ENCODE measurements at places on chromosomes 3 and 15.
A peak's percentile ranks its signal among the peaks of the same experiment; 100 is the strongest.

DNA sequence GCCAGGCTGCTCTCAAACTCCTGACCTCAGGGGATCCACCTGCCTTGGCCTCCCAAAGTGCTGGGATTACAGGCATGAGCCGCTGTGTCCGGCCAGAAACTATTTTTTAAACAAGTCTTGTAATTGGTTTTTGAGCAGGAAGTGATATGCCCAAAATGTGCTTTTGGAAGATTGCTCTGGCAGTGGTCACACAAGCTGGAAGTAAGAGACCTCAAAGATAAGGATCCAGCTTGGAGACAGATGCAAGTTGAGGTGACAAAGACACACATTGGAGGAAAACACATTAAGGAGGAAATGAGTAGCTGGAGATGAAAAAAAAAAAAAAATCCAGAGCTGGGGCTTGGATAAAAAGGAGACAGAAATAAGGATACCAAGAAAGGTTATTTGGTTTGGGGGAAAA, 6.3 kb downstream of the TM4SF18 start:
- DNase-seq: no peak

DNA sequence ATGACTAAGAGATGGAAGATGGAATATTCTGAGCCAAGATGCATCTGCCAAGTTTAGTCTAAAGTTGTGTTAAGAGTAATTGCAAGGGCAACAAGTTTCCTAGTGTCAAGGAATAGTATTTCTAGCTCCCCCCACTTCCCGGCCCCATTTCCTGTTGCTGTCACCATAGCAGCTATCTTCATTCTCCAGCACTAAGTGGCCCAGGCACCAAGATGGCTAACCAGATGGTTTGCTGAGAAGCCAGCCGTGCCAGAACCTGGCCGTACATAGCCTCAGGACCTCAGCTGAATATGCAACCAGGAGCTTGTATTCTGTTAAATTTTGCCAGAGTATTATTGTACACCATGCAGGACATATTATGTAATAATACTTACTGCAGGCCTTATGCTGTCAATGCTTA, 108.8 kb upstream of the UMPS start:
- peak; percentile 87 for DNase-seq

DNA sequence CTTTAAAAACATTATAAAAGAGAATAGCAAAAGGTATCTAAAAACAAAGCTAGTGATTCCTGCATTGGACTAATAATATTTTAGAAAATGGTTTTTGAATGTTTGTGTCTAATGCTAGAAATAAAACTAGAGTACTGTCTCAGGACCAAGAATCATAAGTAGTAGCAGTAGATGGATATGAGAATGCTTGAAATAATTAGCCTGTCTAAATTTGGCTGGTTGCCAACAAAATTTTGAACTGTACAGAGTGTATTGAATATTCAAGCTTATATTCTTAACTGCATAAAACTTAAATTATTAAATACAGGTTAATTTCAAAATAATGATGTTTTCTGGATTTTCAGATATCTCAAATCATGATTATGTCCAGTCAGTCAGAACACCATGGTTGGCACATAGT, 14.0 kb downstream of the ABHD5 start:
- DNase-seq: no peak

DNA sequence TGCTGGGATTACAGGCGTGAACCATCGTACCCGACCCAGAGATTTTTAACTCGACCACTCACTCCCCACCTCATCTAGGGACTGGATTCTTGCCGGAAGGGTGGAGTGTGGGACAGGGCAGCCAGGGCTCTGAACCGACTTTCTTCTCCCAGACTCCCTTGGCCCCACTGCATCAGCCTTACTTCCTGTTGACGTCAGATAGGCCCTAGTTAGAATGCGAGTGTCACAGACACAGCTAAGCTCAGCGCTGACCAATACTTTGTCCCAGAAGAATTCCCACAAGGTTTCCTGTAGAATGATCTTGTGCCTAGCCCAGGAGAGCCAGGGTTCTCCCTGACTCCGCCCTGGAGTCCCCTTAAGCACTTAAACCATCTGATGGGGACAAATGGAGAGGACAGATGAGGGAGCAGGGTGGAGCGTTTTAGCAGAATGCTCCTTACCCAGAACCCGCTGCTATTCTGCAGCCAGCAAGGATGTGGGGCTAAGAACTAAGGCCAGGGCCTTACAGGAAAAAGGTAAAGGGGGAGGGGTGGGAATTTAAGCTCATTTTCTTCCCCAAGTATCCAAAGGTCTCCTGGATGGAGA, 5.8 kb upstream of the TUSC2 start:
- DNase-seq: no peak

GRCh38 chr3:40691452-40691861, 166.7 kb downstream of the ZNF621 start:
- no peak for DNase-seq

GRCh38 chr15:58932710-58933280, 684 bp downstream of the SLTM start:
- no peak for DNase-seq

DNA sequence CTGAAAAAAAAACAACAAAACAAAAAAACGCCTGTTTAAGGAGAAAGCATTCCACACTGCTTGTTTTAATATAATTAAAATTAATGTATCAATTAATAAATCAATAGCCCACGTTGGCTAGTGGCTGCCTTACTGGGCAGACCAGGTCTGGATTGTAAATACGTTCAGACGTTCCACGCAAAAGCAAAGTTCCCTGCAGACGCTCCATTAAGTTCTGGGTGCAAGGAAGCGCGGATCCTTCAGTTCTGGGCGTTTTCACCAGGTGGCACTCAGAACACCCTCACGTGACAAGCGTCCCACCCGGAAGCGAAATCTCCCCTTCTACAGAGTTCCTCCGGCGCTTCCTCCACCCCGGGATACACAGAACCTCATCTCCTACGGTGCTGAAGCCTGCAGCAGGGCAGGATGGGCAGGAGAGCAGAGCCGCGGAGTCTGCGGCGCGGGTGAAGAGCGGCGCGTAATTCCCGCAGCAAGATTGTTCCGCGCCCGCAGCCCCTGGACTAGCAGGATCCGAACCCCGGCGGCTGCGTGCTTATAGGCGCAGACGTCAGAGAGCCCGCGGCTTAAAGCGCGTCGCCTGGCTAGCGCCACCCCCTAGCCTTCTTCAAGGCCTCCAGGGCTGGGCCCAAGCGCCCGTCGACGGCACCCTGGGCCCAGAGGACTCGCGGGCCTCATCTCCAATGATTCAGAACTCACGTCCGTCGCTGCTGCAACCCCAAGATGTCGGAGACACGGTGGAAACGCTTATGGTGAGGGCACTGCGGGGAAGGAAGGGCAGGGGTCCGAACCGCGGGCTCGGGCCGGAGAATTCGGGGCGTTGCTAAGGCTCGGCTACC, at the start of gene SLC25A38:
TSS of gene SLC25A38 (plus strand) at position 326 of the 836 bp plus-strand sequence. CDS start at position 681, 355 bp downstream.
- DNase-seq: peak; percentile 70

GRCh38 chr3:42711491-42712343, 9.1 kb upstream of the HHATL start:
- DNase-seq: no peak

DNA sequence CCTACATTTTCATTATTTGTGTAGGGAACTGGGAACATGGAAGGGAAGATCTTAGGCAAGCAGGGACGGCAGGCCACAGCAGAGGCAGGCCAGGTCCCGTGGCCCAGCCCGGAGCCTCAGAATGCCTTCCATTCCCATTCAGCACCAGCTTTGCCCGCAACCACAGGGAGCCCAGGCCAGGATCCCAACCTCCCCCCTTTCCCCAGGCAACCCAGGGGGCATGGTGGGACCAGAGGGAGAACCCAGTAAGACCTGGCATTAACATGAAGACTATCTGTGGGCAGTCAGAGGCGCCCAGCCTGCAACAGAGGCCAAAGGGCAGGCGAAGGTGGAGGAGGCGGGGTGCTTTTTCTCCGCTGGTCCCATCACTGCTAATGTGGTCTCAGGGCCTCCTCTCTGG, 135.6 kb downstream of the TPRA1 start:
- no peak for DNase-seq

DNA sequence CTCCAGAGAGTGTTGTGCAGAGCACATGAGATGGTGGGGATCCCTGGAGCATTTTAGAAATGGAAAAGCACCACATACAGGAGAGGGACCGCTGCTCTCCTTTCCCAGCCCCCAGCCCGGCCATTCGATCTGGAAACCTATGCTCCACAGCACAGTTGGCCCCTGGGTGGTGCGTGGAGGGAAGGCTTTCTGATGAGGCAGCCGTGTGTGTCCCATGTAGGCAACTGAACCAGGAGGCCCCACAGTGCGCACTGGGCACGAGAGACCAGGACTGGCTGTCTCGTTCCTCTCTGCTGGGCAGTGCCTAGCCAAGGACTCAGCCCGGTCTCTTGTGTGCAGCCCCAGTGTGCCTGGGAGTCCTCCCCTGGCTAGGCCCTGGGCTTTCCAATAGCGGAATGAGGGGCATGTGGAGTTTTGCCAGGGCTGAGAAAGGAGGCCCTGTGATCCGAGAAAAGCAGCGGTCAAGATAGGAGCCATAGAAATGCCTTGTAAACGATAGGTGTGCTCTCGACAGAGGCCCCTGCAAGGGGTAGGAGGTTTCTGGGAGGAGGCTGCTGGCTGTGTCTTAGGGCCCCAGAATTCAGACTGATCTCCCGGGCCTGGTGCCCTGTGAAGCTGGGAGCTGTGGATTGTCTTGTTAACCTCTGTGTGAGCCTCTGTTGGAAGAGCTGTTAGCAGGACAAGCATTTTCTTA, 39.0 kb downstream of the CHDH start:
- DNase-seq: no peak

DNA sequence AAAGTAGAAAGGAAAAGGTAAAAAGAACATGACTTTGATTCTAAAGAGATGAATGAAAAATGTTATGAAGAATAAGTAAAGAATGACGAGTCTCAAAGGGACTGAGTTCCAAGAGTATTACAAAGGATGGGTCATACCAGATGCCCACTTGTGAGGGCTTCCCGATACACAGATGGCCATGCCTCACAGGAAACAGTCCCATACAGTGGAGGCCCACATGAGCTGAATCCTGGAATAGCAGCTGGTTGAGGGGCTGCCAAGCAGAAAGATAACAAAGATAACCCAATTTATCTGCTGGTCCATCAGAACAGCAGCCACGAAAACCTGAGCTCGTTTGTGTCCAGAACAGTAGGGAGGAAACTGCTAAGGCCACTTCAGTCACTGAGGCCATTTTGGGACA, 3.7 kb downstream of the SSR3 start:
- peak; percentile 22 for DNase-seq

DNA sequence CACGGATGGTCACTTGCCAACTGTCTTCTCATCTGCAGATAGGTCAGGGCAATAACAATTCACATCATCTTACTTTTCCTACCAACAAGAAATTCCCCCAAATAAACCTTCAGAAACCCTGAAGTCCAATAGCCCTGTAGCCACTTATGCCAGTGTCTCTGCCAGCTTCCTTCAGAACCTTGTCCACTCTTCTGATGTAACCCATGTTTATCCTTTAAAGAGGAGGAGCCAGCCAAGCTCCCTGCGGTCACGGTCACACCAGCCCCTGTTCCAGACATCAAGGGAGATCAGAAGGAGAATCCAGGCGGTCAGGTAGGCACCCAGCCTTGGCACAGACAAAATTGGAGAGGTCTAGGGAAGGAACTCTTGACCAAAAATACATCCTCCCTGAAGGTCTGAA, 23.7 kb downstream of the SLC24A1 start:
- no peak for DNase-seq

- no peak for DNase-seq
Observed at GRCh38 chr3:119630880-119631329, 29.5 kb downstream of the POPDC2 start.

GRCh38 chr3:5754602-5755001, 567.1 kb downstream of the EDEM1 start:
- DNase-seq: no peak

GRCh38 chr3:186946756-186947375, 16.5 kb downstream of the ST6GAL1 start:
- no peak for DNase-seq

DNA sequence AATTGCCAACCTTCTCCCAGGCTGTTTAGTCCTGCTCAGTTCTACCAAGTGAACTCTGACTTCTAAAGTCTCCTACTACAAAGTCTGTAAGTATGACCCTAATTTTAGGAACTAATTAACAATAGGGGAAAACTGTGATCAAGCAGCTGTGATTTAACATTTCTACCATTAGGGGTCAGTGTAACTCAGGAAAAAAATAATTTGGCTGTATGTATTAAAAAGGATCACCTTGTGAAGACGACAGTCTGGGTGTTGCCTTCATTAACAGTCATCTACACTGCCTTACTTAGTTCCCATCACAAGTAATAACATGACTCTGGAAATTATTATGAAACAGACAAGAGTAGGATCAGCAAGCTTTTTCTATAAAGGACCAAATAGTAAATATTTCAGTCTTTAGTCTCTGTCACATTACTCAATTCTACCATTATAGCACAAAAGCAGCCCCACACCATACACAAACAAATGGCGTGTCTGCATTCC, 4.2 kb upstream of the NPHP3 start:
- no peak for DNase-seq

GRCh38 chr3:32334675-32335074, 57.0 kb upstream of the CMTM7 start:
- no peak for DNase-seq

- DNase-seq: no peak
Observed at GRCh38 chr3:14290631-14291385, 111.6 kb upstream of the SLC6A6 start.

- DNase-seq: no peak
Observed at GRCh38 chr3:138303474-138303873, 26.2 kb downstream of the NME9 start.

- no peak for DNase-seq
Observed at GRCh38 chr3:141230293-141230692, 1.3 kb upstream of the PXYLP1 start.

GRCh38 chr3:10437272-10437994, 68.0 kb downstream of the ATP2B2 start:
- no peak for DNase-seq

DNA sequence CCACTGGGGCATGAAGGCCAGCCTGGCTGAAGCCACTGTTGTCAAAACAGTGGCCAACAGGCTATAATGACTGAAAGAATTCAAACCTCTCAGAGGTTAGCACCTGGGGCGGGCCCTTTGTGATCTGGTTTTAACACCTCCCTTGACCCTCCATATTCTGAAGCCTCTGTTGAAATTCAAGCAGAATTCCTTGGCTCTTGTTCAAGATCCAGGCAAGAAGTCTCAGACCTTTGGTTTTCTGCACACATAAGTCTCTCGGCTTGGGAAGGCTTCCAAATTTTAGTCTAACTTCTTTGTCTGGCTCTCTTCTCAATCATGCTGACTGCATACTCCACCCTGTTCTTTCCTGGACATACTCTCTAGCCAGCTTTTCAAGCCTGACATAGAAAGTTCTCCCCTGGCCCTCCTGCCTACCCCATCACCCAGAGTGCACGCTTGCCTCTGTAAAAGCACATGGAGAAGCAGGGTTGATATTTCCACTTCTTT, 144.5 kb downstream of the PDZRN3 start:
- no peak for DNase-seq

Measured in BE2C (cell line).